Activated naive CD8-positive, alpha-beta T cell treated with anti-CD3 and anti-CD28 coated beads, Interleukin-2, amount 10 ng/mL, durations not matched to agents 7 days and 5 days (primary cell): ENCODE measurements at places on chromosomes 6 and 20. TPM values are rescaled to one million over a fixed set of nuclear protein-coding genes. Genes with fewer than 3 reads are reported as not detected.

SCRT2 gene
- total RNA-seq, result not detected

- DNase-seq, result peak; percentile 71
Measured at GRCh38 chr6:27312146-27312949, at the start of gene POM121L2. POM121L2 (minus strand) TSS chr6:27312273; CDS start chr6:27312170, 103 bp downstream.

DNA sequence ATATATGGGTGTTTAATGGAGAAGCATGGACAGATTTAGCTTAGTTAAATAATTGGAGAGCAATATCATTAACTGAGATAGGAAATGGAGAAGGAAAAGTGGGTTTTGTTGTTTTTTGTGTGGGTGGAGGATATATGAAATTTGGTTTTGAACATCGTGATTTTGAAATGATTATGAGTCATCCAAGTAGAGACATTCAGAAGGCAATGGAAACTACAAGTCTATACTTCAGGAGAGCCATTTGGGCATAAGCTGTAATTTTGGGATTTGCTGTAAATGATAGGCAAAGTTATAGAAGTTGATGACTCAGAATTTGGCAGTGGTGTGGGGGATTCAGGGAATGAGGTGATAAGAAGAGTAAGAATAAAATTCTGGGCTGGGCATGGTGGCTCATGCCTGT lies 27.4 kb upstream of the FAM135A start:
- no peak for DNase-seq

- peak; percentile 41 for DNase-seq
Measured at GRCh38 chr20:56247954-56248782, at the start of gene MC3R. MC3R (plus strand) TSS chr20:56248732; CDS start chr20:56248844, 112 bp downstream.

DNA sequence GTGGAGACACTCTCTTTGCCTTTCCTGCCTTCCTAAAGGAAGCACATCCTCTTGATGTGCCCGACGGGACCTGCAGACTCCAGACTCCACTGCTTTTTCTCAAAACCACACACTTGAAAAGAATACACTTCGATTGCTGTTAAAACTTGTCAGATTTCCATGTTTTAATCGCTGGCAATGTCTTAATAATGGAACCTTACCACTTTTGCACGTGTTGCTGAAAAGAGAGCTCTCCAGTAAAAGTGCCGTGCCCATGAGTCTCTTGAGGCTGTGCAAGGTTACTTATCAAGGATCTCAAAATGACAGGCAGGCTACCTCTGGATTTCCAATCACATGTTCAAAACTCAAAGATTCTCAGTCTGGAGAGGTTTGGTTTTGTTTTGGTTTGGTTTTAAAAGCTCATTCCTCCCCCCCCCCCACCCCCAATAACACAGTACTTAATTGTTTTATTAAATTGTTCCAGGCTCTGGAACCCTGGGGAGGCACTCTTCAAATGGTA lies 12.0 kb upstream of the TFAP2A start:
- DNase-seq, result no peak

EPB41L2 gene
- total RNA-seq, result 25.4 TPM

CAP2 gene
- not detected for total RNA-seq

DNA sequence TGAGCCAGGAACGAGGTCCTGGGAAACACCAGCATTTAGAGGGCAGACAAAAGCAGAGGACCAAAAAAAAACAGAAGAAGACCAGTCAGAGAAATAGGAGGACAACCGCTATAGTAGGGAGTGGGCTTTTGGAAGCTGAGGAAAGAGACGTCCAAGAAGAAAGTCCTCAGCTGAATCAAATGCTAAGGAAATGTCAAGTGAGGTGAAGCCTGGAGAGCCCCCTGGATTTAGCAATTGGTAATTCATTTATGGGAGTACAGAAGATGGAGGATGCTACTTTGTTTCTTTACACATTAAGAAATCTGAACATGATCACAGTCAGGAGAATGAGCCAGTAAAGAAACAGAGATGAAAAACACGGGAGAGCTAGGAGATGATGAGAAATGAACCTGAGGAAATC lies 41.1 kb downstream of the LRP11 start:
- DNase-seq, result no peak

GRCh38 chr6:116695401-116695800 lies 14.4 kb downstream of the KPNA5 start:
- DNase-seq, result no peak

DNA sequence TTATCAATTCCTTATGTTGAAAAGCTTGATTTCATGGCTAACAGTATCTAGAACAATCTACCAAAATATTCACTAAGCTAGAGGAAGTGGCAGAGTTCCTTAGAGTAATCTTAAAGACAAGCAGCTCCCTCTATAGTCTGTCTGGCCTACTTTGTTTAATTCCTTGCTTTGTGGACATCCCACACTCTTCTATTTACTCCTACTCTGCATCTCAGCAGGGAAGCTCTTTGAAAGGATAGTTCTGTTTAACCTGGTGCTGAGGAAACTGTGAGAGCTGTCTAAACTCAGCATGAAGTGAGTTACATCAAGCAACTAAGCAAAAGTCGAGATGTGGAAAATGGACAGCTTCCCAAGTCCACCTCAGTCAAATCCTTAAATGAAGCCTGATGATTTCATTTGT lies 4.3 kb downstream of the REV3L start:
- DNase-seq, result no peak

DNA sequence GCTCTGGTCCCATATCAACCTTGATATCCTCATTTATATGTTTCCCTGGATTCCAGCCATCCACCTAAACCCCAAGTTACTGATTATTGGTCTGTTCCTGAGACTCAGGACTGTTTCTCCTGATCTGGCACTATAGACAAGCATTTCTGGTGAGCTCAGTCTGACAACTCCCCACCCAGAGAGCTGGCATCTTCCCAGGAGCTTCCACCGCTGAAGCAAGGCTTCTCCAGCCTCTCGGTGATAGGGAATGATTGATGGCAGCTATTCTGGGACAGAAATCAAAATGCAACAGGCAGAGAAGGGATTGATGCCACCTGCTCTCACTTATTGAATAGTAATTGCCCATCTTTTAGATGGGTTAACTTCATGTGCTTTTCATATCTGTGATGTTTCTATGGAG lies 169.7 kb upstream of the GGTLC1 start:
- DNase-seq, result no peak
